T-cell (primary cell): ENCODE measurements at places on chromosomes 13 and 19.
A peak's percentile ranks its signal among the peaks of the same experiment; 100 is the strongest.

DNA sequence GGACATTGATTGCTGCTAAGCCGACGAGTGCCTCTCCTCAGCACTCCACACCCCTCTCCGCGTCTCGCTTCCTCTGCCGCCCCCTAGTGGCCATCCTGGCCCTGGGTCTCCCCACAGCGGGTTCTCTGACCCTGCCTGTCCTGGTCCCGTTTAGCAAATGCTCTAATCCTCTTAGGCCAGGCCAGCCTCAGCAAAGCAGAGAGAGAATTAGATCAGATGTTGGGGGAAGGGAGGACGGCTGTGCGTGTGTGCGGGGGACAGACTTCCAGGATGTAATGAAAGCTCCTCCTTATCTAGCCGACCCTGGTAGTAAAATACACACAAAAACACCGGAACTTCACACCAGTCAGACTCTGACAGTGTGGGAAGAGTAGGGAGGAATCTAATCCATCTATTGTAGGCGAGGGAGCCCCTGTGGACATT, 4.5 kb downstream of the TPRX2 start:
- no peaks in the 10 kb centered on the region for H3K4me1 ChIP-seq
- no peak overlapping the region for H3K27ac ChIP-seq
- peaks cover 29% of the 10 kb centered on the region for H3K27me3 ChIP-seq
- H3K4me3 ChIP-seq, result no peak overlapping the region

DNA sequence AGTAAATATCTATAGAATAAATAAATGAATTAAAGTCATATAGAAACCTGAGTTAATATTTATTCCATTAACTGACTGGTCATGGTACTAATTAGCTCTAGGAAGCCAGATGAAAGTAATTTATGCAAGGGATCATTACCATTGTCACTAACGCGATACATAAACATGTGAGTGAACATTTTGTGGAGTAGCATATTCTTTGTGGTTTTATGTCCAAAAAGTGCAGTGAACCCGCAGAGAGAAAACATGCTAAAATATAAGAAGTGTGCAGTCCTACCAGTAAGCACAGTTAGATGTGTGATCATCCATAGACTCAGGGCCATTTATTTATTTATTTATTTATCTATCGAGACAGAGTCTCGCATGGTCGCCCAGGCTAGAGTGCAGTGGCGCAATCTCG, 1.6 kb downstream of the GPR183 start:
- peaks cover 30% of the 10 kb centered on the region for H3K36me3 ChIP-seq
- H3K27ac ChIP-seq, result peak overlapping the region; percentile 80
- H3K4me1 ChIP-seq, result peaks cover 48% of the 10 kb centered on the region

GRCh38 chr13:34901572-34901971, 40.5 kb upstream of the NBEA start:
- no peak for DNase-seq
- no peaks in the 10 kb centered on the region for H3K27me3 ChIP-seq
- H3K36me3 ChIP-seq, result no peaks in the 10 kb centered on the region
- H3K4me3 ChIP-seq, result no peak overlapping the region
- H3K27ac ChIP-seq, result no peak overlapping the region

GRCh38 chr13:48004201-48004600, 3.1 kb upstream of the SUCLA2 start:
- H3K4me3 ChIP-seq, result no peak overlapping the region
- no peak for DNase-seq
- H3K27me3 ChIP-seq, result no peaks in the 10 kb centered on the region

GRCh38 chr13:111923991-111924677, 142.8 kb upstream of the SOX1 start:
- no peak for DNase-seq
- H3K27ac ChIP-seq, result no peak overlapping the region
- H3K27me3 ChIP-seq, result no peaks in the 10 kb centered on the region

DNA sequence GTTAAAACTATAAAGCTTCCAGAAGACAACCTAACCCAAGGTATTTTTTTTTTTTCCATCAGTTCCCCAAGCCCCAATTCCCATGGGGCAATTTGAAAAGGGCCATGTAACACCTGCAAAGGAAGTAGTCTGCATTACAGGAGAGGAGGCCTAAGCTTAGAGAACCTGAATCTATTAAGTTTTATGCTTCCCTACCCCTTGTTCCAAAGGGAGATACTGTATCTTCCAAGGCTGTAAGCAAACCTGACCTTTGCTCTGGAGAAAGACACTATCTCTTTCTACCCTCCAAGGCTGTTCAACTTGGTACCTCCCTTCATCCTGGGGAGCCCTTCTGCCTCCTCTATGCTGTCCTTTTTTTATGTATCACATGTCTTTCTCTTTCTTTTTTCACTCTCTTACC, 15.0 kb downstream of the KATNAL1 start:
- H3K4me1 ChIP-seq, result no peaks in the 10 kb centered on the region
- DNase-seq, result no peak
- H3K4me3 ChIP-seq, result no peak overlapping the region
- no peak overlapping the region for H3K27ac ChIP-seq

DNA sequence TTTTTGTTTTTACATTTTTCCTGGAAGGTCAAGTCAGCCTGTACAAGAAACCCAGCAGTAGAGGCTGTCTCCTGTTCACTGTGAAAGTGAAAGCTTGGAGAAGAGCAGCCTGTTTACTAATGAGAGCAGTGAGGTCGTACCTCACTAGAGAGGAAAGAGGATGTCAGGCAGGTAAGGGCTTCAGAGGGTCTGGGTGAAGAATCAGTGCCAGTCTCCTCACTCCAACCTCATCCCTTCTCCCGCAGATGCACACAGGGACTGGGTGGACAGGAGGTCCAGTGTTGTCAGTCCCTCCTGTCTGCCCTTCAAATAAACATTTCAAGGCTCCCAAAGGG, 462.5 kb downstream of the KLF5 start:
- no peaks in the 10 kb centered on the region for H3K27me3 ChIP-seq
- DNase-seq, result no peak
- H3K4me1 ChIP-seq, result peaks cover 3% of the 10 kb centered on the region
- H3K27ac ChIP-seq, result peak overlapping the region; percentile 61

DNA sequence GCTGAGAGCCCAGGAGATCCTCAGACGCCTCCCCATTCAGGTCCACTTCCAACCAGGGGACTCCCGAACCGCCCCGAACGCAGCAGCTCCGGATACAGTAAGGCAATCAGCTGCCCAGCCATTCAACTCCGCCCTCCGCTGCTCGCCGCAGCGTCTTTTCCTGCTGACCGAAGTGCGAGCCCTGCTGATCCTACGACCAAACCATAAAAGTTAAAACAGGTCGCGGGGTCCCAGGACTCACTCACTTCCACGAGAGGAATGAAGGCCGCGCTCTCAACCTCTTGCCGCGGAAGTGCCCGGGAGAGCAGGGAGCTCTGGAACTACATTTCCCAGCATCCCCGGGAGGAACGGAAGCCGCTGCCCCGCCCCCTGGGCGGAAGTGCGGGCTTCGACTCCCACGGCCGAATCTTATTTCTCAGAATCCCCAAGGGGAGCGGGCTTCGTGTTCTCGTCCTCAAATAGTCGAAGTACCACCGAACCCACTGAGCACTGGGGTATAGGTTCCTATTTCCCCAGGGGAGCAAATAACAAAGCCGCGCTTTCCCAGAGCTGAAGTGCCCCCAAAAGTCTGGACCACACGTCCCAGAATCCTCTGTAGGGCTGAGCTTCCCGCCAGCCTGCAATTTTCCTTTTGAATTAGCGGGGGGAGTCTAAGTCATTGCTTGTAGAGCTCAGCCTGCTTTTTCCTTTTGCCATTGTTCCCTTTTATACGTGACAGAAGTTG, at the start of gene ZNF45:
Gene ZNF45 (minus strand): TSS at position 298 of the 724 bp plus-strand sequence. CDS start 13,097 bp downstream, outside the sequence.
- H3K4me3 ChIP-seq, result peak within 1 kb of the TSS; percentile 90
- peak; percentile 80 for DNase-seq
- H3K36me3 ChIP-seq, result peaks cover 22% of the 10 kb centered on the region
- no peaks in the 10 kb centered on the region for H3K27me3 ChIP-seq

DNA sequence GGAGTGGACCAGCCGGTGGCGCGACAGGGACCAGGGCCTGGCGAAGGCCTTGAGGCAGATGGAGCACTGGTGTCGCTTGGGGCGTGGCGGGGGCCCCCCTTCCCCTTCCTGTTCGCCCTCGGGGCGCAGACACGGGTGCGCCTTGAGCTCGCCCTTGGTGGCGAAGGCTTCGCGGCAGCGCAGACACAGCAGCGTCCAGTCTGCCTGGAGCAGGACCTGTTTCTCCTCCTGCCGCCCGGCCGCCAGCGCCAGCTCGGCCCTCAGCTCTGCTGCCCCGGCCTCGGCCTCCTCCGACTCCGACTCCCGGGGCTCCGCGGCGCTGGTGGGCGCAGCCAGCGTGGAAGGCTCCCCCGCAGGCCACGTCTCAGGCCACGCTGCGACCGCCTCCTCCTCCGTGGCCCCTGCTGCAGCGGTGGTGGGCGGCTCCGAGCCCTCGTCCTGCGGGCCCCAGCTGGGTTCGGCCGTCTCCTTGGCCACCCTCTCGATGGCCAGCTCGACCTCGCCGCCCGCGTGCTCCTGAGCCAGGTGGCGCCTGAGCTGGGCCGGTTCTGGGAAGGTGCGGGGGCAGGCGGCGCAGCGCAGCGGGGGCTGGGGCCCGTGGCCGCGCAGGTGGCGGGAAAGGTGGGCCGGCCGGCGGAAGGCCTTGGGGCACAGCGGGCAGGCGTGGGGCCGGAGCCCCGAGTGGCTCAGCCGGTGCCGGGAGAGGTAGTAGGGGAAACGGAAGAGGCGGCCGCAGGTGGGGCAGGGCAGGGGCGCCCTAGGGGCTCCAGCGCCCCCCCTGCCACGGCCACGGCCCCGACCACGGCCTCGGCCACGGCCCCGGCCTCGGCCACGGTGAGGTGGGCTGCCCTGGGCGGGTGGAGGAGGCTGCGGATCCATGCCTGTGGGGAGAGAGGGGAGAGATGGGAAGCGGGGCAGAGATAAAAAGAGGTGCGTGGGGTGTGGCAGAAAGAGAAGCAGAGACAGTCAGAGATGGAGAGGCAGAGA, 1.6 kb downstream of the ZNF579 start:
- peak overlapping the region; percentile 75 for H3K27ac ChIP-seq
- H3K4me3 ChIP-seq, result no peak overlapping the region
- no peaks in the 10 kb centered on the region for H3K27me3 ChIP-seq
- no peaks in the 10 kb centered on the region for H3K36me3 ChIP-seq
- no peak for DNase-seq

- DNase-seq, result no peak
- no peak overlapping the region for H3K27ac ChIP-seq
- H3K4me3 ChIP-seq, result no peak overlapping the region
- no peaks in the 10 kb centered on the region for H3K36me3 ChIP-seq
- H3K4me1 ChIP-seq, result peaks cover 3% of the 10 kb centered on the region
These were observed 68.2 kb downstream of the ARHGAP35 start for GRCh38 chr19:46928951-46929350.

DNA sequence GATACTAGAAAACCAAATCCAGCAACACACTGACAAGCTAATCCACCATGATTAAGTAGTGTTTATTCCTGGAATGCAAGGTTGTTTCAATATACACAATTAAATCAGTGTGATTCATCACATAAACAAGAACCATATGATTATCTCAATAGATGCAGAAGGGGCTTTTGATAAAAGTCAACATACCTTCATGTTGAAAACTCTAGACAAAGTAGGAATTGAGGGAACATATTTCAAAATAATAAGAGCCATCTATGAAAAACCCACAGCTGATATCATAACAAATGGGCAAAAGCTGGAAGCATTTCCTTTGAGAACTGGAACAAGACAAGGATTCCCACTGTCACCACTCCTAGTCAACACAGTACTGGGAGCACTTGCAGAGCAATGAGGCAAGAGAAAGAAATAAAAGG, 213.6 kb upstream of the CSNK1A1L start:
- H3K4me3 ChIP-seq, result no peak overlapping the region
- H3K27me3 ChIP-seq, result no peaks in the 10 kb centered on the region
- no peak overlapping the region for H3K27ac ChIP-seq
- DNase-seq, result no peak
- no peaks in the 10 kb centered on the region for H3K36me3 ChIP-seq
- H3K4me1 ChIP-seq, result no peaks in the 10 kb centered on the region
